Thymus (tissue), 14 donors: ENCODE measurements at places on chromosomes 11 and 22.

DNA sequence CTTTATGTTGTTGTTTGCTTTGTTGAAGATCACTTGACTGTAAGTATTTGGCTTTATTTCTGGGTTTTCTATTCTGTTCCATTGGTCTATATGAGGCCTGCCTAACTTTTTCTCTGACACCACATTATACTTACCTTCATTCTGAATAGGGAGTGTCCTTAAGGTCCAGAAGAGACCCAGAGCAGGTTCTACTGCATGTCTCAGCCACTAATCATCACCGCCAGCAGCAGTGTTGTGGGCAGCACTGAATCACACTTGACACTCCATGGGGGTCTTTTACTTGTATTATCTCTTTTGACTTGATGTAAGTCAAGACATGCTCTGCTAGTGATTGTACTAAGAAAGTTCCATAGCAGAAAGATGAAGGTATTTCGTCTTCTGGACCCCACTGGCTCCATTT, 274.9 kb downstream of the TENM4 start:
- no peak overlapping the region for H3K4me3 ChIP-seq
- H3K4me1 ChIP-seq, result no peaks in the 10 kb centered on the region
- no peaks in the 10 kb centered on the region for H3K36me3 ChIP-seq

- H3K4me1 ChIP-seq, result peaks cover 4% of the 10 kb centered on the region
- no peak overlapping the region for H3K4me3 ChIP-seq
- peak; percentile 40 for DNase-seq
- peak overlapping the region; percentile 42 for H3K27ac ChIP-seq
- H3K36me3 ChIP-seq, result no peaks in the 10 kb centered on the region
- no peaks in the 10 kb centered on the region for H3K27me3 ChIP-seq
These were observed 60.9 kb downstream of the ENTHD1 start for GRCh38 chr22:39832627-39833074.

DNA sequence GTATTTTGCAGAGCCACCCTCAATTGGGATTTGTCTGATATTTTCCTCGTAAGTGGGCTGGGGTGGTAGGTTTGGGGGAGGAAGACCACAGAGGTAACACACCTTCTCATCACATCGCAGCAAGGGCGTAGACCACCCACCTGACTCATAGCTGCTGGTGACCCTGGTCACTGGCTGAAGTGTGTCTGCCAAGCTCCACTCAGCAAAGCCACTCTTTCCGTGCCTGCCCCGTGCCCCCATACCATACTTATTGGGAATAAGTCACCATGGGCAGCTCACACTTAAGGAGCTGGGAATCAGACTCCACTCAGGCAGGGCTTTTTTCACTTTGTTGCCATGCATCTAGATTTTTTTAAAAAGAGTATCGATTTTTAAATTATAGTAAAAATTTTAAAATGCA, 111.6 kb downstream of the PHF21B start:
- no peak overlapping the region for H3K27ac ChIP-seq
- no peaks in the 10 kb centered on the region for H3K36me3 ChIP-seq
- no peak overlapping the region for H3K4me3 ChIP-seq
- DNase-seq, result no peak
- H3K4me1 ChIP-seq, result no peaks in the 10 kb centered on the region

DNA sequence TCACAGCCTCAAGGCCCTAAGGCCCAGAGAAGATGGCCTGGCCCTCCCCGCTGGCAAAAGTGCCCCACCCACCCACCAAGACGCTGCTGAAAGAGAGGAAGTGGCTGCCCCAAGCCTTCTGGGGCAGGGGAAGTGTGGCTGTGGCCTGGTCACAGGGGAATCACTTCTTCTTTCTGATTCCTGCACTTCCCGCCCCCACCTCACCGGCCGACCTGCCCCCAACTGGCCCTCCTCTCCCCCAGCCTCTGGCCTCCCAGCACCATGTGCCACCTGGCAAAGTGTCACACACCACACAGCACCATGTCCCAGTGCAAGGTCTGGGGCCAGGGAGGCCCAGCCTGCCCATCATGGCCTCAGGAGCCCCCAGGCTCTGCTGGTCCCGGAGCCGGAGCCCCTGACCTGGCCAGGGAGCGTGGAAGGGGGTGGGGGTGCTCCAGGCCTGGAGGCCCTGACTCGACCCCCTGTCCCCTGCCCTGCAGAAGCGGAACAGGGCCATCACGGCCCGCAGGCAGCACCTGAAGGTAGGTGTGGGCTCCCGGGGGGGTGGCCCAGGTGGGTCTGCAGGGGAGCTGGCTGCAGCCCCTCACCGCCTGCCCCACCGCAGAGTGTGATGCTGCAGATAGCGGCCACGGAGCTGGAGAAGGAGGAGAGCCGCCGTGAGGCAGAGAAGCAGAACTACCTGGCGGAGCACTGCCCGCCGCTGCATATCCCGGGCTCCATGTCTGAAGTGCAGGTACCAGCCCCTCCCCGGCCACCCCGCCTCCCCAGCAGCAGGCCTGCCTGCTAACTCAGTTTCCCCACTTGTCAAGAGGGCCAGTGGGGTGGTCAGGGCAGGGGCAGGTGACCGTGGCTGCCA, 1.4 kb downstream of the TNNI2 start:
- H3K36me3 ChIP-seq, result no peaks in the 10 kb centered on the region
- H3K27me3 ChIP-seq, result peaks cover 9% of the 10 kb centered on the region
- no peak for DNase-seq
- no peak overlapping the region for H3K4me3 ChIP-seq
- H3K4me1 ChIP-seq, result peaks cover 4% of the 10 kb centered on the region

- no peaks in the 10 kb centered on the region for H3K4me1 ChIP-seq
- DNase-seq, result no peak
- H3K27ac ChIP-seq, result no peak overlapping the region
- no peak overlapping the region for H3K4me3 ChIP-seq
These were observed 20.5 kb downstream of the NUCB2 start for GRCh38 chr11:17296852-17297559.

- DNase-seq, result no peak
- H3K27ac ChIP-seq, result no peak overlapping the region
- no peaks in the 10 kb centered on the region for H3K4me1 ChIP-seq
- no peaks in the 10 kb centered on the region for H3K36me3 ChIP-seq
- H3K27me3 ChIP-seq, result no peaks in the 10 kb centered on the region
- no peak overlapping the region for H3K4me3 ChIP-seq
These were observed 218.0 kb downstream of the ST3GAL4 start for GRCh38 chr11:126573325-126573978.

DNA sequence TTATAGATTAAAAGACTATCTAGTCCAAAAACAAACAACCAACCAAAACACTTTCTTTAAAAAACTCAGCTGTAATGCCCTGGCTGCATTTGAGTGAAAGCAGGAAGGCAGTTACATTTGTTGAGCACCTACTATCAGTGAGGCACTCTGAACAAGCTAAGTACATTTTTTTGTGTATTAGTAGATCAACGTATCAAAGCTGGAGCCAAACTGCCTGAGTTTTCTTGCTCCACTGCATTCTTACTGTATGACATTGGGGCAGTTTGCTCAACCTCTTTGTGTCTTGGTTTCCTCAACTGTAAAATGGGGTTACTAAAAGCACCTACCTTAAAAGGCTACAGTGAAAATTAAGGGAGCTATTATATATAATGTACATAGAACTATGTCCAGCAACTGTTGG, 22.0 kb downstream of the COA4 start:
- peaks cover 5% of the 10 kb centered on the region for H3K36me3 ChIP-seq
- no peaks in the 10 kb centered on the region for H3K4me1 ChIP-seq
- no peaks in the 10 kb centered on the region for H3K27me3 ChIP-seq

GRCh38 chr11:118619444-118620197, 12.2 kb downstream of the PHLDB1 start:
- H3K27ac ChIP-seq, result no peak overlapping the region
- peaks cover 25% of the 10 kb centered on the region for H3K4me1 ChIP-seq
- no peak overlapping the region for H3K4me3 ChIP-seq
- no peaks in the 10 kb centered on the region for H3K36me3 ChIP-seq
- no peak for DNase-seq

DNA sequence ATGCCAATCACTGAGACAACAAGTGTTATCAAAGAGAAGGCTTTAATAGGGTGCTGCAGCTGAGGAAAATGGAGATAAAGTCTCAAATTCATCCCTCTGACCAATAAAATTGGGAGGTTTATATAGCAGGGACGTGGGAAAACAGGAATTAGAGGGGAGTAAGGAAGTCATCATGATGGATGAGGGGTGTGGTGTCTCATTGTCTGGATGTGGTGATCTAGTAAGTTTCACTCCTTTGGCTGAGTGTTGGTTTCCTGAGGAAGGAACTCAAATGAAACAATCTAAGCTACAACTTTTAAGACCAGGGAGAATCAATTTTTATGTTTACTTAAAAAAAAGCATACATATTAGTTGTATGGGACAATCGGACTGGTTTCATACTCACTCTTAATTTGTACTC, 491.0 kb upstream of the KIRREL3 start:
- H3K36me3 ChIP-seq, result no peaks in the 10 kb centered on the region
- H3K4me3 ChIP-seq, result no peak overlapping the region
- no peak for DNase-seq
- H3K27me3 ChIP-seq, result no peaks in the 10 kb centered on the region

- peaks cover 21% of the 10 kb centered on the region for H3K27me3 ChIP-seq
- no peak overlapping the region for H3K27ac ChIP-seq
- H3K4me1 ChIP-seq, result no peaks in the 10 kb centered on the region
- H3K4me3 ChIP-seq, result no peak overlapping the region
- peaks cover 41% of the 10 kb centered on the region for H3K36me3 ChIP-seq
These were observed 15.7 kb downstream of the TSPO start for GRCh38 chr22:43167001-43167589.

- no peak overlapping the region for H3K4me3 ChIP-seq
- no peaks in the 10 kb centered on the region for H3K4me1 ChIP-seq
- DNase-seq, result no peak
- no peak overlapping the region for H3K27ac ChIP-seq
- peaks cover 22% of the 10 kb centered on the region for H3K27me3 ChIP-seq
- H3K36me3 ChIP-seq, result no peaks in the 10 kb centered on the region
These were observed 155.1 kb upstream of the CADM1 start for GRCh38 chr11:115659061-115659963.

- H3K27me3 ChIP-seq, result no peaks in the 10 kb centered on the region
- no peak for DNase-seq
- H3K36me3 ChIP-seq, result no peaks in the 10 kb centered on the region
- H3K4me1 ChIP-seq, result no peaks in the 10 kb centered on the region
- H3K27ac ChIP-seq, result no peak overlapping the region
These were observed 43.7 kb downstream of the GAB4 start for GRCh38 chr22:16964366-16964765.

- H3K4me3 ChIP-seq, result no peak overlapping the region
- DNase-seq, result no peak
- H3K36me3 ChIP-seq, result peaks cover 89% of the 10 kb centered on the region
- H3K4me1 ChIP-seq, result no peaks in the 10 kb centered on the region
- no peak overlapping the region for H3K27ac ChIP-seq
- H3K27me3 ChIP-seq, result no peaks in the 10 kb centered on the region
These were observed 74.7 kb downstream of the MED15 start for GRCh38 chr22:20582171-20582511.

DNA sequence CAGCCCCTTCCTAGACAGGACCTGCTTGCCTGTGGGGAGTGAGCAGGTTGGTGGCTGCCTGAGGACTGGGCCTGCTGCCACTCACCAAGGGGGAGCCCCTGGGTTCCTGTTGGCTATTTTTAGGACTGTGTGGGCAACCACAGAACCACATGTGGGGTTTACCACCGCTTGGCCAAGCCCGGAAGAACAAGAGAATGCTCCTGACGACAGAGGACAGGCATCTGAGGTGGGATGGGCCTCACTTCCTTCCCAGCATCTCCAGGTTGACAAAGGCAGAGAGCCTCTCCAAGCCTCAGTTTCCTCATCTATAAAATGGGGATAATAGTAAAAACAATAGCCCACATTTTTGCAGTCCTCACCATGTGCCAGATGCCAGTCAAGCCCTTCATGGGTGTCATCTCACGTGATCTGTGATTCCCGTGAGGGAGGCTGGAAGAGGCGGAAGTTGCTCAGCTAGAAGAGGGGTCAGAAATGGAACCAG, 43.6 kb downstream of the LRRC32 start:
- no peak for DNase-seq
- no peaks in the 10 kb centered on the region for H3K4me1 ChIP-seq
- H3K36me3 ChIP-seq, result no peaks in the 10 kb centered on the region
- no peak overlapping the region for H3K27ac ChIP-seq
- H3K27me3 ChIP-seq, result no peaks in the 10 kb centered on the region

DNA sequence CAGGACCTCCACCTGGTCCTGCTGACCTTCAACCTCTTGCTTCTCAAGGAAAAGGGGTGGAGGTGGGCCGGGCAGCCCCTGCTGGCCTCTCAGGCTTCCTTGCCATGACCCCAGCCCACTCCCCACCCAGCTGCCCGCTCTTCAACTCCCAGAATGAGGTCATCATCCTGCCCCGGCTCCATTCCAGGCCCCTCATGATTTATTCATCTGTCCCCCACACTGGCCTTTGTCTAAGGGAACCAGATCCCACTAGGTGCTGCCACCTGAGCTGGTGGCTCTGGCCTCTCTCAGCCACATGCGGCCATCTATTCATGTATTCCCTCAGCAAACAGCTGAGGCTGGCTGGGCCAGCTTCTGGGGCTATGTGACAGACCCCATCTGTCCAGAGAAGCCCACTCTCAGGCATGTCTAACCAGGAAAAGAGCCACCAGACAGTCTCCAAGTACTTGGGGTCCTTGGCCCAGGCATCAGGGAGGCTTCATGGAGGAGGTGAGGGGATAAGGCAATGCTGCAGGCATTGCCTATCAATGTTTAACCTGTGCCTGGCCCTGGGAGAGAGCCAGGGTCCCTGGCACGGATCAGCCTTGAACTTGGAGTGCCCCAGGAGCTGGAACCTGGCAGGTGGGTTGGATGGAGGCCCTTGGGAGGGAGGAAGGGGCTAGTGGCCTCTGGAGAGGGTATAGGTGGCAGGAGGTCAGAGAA, 2.2 kb upstream of the CABP2 start:
- no peak for DNase-seq
- H3K27ac ChIP-seq, result no peak overlapping the region

- no peaks in the 10 kb centered on the region for H3K36me3 ChIP-seq
- peaks cover 26% of the 10 kb centered on the region for H3K4me1 ChIP-seq
- peaks cover 19% of the 10 kb centered on the region for H3K27me3 ChIP-seq
- H3K27ac ChIP-seq, result no peak overlapping the region
- no peak for DNase-seq
These were observed 1.8 kb upstream of the FLI1 start for GRCh38 chr11:128691802-128692752.

DNA sequence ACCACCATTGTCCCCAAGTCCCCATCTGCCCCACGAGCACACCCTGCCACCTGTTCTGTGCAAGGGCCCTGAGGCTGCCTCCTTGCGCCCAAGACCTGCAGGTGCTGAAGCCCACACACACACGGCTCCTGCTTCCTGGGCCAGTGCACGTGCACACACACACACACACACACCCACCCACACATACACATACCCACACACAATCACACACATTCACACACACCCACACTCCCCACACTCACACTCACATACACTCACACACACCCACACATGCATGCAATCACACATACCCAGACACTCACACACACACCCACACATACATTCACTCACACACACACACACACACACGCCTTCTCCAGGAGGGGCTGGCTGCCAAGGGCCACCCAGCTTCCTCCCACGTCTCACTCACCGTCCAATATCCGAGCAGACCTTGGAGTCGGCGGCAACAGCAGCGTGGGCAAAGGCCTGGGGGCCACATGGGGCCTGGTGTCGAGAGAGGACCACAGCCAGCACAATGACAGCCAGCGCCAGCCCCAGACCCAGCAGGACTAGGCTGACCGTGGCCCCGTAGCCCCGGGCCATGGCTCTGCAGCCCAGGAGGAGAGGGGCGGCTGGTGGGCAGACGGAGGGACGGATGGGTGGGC, 616 bp downstream of the GGT5 start:
- H3K4me3 ChIP-seq, result no peak overlapping the region
- peaks cover 51% of the 10 kb centered on the region for H3K4me1 ChIP-seq
- peak overlapping the region; percentile 69 for H3K27ac ChIP-seq
- no peaks in the 10 kb centered on the region for H3K27me3 ChIP-seq
- no peaks in the 10 kb centered on the region for H3K36me3 ChIP-seq
